Temporal lobe (tissue), 4 donors: ENCODE measurements at places on chromosomes 7 and 10. TPM values are rescaled to one million over a fixed set of nuclear protein-coding genes. Genes with fewer than 3 reads are reported as not detected.

The ZNF25 gene
- 50.2 TPM for total RNA-seq

The IL15RA gene
- under 0.01 TPM for total RNA-seq

The ANKRD22 gene
- not detected for total RNA-seq

The INHBA gene
- 7.9 TPM for total RNA-seq

The HYAL4 gene
- total RNA-seq: not detected

The CDH23 gene
- total RNA-seq: 3.4 TPM

The TFR2 gene
- 3.9 TPM for total RNA-seq

The AHCYL2 gene
- 23.8 TPM for total RNA-seq

The HTR7 gene
- total RNA-seq: 12.5 TPM

The ZNF438 gene
- 3.0 TPM for total RNA-seq

The PON1 gene
- total RNA-seq: not detected

The BCCIP gene
- total RNA-seq: 28.5 TPM

The CCDC172 gene
- not detected for total RNA-seq

The PIP gene
- total RNA-seq: not detected

The TMEM213 gene
- total RNA-seq: not detected

The HOXA10 gene
- not detected for total RNA-seq

The PNLIPRP3 gene
- total RNA-seq: not detected

The GHRHR gene
- total RNA-seq: 2.2 TPM

The FXYD4 gene
- total RNA-seq: not detected

The DNAH11 gene
- total RNA-seq: 3.2 TPM

The FOXI2 gene
- not detected for total RNA-seq

The COBL gene
- 9.8 TPM for total RNA-seq

The ZNF488 gene
- total RNA-seq: 2.0 TPM

The GJD4 gene
- total RNA-seq: not detected

The RGR gene
- total RNA-seq: 0.49 TPM

The LBX1 gene
- not detected for total RNA-seq

The SFXN4 gene
- total RNA-seq: 17.5 TPM

The ERVW-1 gene
- not detected for total RNA-seq

The GPR26 gene
- total RNA-seq: 4.2 TPM

The ACSM6 gene
- not detected for total RNA-seq

The SLC35G1 gene
- total RNA-seq: 4.9 TPM

The CUBN gene
- total RNA-seq: 3.0 TPM

The DYDC2 gene
- total RNA-seq: 2.0 TPM

The TSPAN15 gene
- 3.7 TPM for total RNA-seq

The FAM13C gene
- total RNA-seq: 15.2 TPM

The PARP12 gene
- total RNA-seq: 2.2 TPM

The NRCAM gene
- 175 TPM for total RNA-seq

The AKR1C3 gene
- total RNA-seq: 3.4 TPM

The SLC39A12 gene
- total RNA-seq: 2.2 TPM

The ASIC3 gene
- 1.2 TPM for total RNA-seq

The CARD11 gene
- total RNA-seq: 0.25 TPM

The TWIST1 gene
- total RNA-seq: 0.74 TPM

The GATA3 gene
- under 0.01 TPM for total RNA-seq

The RSPH10B2 gene
- total RNA-seq: 2.2 TPM

The CLCN1 gene
- total RNA-seq: not detected

The MCM10 gene
- 2.0 TPM for total RNA-seq

The ACTA2 gene
- total RNA-seq: 20.7 TPM
